ENCODE measurements at places on chromosomes 5 and 9.

DNA sequence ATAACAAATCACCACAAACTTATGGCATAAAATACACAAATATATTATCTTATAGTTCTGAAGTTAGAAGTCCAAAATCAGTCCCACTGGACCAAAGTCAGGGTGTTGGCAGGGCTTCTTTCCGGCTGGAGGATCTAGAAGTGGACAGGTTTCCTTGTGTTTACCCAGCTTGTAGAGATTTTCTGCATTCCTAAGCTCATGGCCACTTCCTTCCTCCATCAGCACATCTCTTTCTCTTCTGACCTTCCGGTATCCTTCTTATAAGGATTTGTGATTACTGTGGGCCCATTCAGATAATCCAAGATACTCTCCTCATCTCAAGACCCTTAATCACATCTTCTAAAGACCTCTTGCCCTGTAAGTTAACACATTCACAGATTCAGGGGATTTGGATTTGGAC lies 97.6 kb downstream of the RAB3C start:
- no peak for DNase-seq

- no peak for DNase-seq
Measured at GRCh38 chr5:141672071-141672840, 9.8 kb downstream of the ARAP3 start.

DNA sequence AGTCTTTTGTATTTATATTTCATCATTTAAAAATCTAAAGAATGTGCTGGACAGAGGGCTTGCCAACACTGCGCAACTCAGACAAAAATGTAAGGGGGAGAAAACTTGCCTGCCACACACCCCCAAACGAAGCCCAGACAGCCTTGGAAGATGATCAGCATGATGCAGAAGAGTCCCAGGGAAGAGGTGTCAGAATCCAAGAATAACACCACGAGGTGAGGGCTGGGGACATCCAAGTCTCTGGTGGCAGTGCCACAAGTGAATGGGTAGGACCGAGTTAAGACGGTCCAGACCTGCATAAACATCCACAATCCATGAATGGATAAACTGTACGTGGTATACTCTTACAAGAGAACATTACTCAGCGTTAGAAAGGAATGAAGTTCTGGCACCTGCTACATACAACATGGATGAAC lies 10.4 kb downstream of the EPB41L4B start:
- DNase-seq, result no peak

- DNase-seq, result no peak
Measured at GRCh38 chr9:94026816-94027215, 57.4 kb upstream of the PTPDC1 start.

DNA sequence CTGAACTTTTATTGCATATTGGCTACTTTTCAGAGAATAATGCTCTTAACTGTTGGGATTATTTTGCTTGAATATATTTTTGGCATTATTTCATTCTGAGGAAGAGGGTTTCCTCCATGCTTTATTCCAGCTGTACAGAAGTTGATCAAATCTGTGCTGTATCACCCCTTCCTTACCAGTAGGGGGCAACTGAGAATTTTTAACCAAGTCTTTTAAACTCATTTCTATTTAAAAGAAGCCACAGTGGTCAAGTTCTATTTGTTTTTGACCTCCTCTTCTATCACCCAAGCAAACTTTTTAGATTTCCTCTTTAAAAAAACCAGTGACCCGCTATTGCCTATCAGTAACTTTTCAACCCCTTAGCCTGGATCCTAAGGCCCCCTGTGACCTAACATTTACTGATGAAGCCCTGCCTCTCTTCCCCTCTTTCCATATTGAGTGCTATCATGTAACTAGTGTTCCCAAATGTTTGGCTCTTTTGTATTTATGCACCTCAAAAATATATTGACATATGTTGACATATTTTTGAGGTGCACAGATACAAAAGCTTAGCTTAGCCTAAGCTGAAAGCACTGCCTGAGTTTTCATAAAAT lies 80.6 kb downstream of the FBXO4 start:
- peak; percentile 37 for DNase-seq

DNA sequence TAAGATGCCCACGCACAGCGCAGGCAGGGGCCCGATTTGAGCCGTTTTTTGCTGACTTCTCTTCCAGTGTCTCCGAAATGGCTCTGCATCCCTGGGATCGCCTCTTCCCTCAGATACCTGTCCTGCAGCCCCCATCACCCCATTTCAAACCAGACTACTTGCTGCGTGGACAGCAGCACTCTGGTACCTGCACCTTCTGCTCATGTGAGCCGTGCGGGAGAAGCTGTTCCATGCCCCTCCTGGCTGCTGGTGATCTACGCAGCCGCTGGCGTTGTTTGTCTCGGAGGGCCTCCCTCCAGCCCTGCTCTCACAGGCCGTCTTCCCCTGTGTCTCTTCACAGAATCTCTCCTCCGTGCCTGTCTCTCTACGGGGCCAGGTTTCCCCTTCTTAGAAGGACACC lies 13.4 kb downstream of the CEP72 start:
- DNase-seq, result no peak

DNA sequence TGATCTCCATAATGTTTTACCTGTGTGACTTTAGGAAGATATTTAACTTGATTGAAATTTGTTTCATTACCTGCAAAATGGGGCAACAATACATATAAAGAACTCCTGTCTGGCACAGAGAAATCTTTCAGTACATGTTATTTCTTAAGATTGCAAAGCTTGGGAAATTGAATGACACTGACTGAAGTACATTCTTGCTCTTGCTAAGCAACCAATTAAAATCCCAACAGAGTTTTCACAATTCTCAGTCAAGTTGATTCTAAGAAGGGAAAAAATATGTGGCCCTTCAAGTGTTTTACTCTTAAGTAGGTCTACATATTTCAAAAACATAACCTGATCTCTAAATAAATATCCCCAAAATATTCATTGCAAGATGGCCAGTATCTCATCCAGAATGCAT lies 2187.0 kb upstream of the ACO1 start:
- DNase-seq, result no peak

GRCh38 chr9:129822898-129823541 lies 916 bp downstream of the TOR1A start:
- DNase-seq, result peak; percentile 48

DNA sequence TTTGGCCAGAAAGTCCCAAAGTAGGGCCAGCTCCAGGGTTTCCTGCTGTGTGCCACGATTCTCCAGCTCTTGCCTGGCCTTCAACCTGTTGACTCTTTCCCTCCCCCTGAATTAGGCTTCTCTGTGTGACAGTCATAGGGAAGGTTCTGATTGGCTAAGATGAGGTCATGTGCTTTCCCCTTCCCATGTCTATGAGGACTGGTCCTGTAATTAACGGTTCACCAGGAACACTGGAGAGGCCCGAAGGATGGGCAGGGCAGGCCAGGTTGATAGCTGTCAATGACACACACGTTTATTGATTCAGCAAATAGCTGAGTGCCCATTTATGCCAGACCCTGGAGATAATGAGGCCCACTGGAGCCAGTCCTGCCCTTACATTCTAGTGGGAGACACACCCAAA lies 9.0 kb upstream of the PRR7 start:
- DNase-seq, result no peak

DNA sequence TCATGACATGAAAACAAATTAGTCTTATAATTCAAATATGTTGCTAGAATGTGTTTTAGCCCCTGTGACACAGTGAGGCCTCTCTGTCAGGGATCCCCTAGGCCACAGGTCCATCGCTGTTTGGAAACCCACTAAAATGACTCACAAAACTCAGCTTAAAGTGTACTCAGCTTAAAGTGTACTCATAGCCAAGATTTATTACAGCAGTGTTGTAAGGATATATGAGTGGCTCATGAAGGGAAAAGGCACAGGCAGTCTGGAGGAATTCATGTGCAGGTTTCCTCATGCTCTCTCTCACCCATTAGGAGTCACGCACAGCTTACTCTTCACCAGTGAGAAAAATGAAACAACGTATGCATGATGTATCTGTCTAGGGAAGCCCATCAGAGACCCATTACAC lies 24.4 kb upstream of the TGFBI start:
- DNase-seq, result peak; percentile 94

- no peak for DNase-seq
Measured at GRCh38 chr5:151570058-151570457, 21.1 kb downstream of the FAT2 start.

GRCh38 chr9:9523476-9524139 lies 1089.2 kb downstream of the PTPRD start:
- no peak for DNase-seq

DNA sequence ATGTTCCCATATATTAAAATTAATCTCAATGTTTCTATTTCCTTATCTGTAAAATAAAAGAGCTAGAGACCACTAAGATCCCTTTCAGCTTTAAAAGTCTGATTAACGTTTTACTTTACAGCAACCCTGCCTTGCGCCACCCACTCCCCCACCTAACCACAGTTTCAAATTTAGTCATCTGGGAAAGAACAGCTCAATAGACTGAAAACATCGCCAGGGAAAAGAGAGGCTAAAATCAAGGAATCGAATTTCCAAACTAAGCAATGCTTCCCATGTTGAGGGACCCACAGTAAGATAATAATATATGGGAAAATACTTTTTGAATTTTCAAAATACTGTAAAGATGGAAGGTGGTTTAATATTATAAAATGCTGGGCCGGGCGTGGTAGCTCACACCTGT lies 6.6 kb downstream of the SAXO1 start:
- DNase-seq, result no peak

GRCh38 chr5:73120222-73121118 lies at the start of gene TMEM171:
Gene TMEM171 (plus strand): TSS chr5:73120575. CDS start chr5:73123374, 2,799 bp downstream.
- DNase-seq, result peak; percentile 50

DNA sequence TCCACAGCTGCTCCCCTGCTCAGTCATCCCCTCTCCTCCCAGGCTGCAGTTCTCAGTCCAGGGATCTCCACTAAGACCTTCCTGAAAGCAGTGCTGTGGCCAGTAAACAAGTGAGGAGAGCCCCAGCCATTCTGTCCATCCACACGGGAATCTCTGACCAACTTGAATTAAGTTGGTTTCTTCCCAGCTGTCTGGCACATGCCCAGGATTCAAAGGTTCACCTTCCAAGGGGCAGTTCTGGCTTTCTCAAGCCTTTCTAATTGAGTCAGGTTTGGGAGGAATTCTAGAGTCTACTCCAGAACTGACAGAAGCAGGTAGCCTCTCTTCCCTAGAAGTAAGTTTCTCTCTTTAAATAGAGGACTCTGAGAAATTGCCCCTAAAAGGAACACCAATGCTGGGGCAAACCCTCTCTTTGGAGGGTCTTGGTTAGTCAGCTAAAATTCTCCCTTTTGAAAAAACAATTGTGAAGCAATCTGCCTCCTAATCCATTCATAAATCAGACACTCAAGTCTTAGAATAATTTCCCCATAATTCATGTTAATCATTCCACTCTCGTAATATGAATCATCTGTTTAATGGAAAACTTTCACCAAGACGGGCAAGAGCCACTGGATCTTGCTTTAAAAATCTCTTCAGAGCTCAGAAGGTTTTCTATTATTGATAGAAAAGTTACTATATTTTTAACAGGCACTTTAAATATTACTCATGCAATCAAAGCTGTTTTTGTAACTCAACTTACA lies 133.8 kb downstream of the SPOCK1 start:
- DNase-seq, result peak; percentile 5

GRCh38 chr5:150458802-150459557 lies 9.4 kb upstream of the RPS14 start:
- peak; percentile 53 for DNase-seq

- DNase-seq, result no peak
Measured at GRCh38 chr5:36708996-36709395, 102.6 kb downstream of the SLC1A3 start.
